T47D (cell line): ENCODE measurements at places on chromosomes 7 and 10.

DNA sequence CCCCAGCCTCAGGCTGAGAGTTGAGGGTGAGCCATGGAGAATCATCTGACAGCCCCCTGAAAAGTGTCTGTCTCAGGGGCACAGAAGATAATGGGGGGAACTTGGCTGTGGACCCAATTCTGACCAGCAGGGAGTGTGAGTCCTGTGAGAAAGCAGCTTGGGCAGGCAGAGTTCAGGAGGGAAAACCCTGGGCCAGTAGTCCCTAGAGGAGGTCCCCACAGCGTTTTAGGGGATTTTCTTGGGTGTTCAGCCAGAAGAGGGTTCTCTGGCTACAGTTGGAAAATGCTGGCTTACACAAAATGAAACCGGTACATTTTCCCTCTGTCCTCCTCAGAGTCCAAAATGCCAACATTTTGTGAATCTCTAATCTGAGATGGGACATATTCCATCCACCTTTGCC, 35.8 kb upstream of the TRIM8 start:
- no peak for DNase-seq

- peak; percentile 35 for DNase-seq
Observed at GRCh38 chr7:70434376-70434775, 697.6 kb upstream of the GALNT17 start.

- DNase-seq = no peak
Observed at GRCh38 chr10:58830697-58831096, 318.0 kb downstream of the BICC1 start.

DNA sequence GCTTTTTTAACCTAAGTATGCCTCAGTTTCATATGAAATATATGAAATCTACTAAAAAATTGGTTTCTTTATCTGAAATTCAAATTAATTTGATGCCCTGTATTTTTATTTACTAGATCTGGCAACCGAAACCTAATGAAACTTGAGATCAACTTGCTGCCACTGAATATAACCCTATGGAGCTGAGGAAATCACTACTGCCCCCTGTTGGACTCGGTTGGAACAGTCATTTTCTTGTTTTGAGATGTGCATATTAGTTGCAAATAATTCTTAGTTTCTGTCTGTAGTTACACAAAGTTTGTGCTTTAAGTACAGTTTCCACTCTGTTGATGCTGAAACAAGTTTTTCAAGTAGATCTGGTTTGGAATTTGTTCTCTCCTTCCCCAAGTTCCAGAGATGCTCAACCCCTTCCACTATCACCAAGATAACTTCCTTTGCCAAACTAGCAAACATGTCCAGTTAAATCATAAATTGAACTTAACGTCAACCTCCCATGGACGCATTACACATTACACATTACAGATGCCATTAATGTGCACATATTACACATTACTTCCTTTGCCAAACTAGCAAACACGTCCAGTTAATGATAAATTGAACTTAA, 22.2 kb upstream of the EXOC4 start:
- peak; percentile 58 for DNase-seq

DNA sequence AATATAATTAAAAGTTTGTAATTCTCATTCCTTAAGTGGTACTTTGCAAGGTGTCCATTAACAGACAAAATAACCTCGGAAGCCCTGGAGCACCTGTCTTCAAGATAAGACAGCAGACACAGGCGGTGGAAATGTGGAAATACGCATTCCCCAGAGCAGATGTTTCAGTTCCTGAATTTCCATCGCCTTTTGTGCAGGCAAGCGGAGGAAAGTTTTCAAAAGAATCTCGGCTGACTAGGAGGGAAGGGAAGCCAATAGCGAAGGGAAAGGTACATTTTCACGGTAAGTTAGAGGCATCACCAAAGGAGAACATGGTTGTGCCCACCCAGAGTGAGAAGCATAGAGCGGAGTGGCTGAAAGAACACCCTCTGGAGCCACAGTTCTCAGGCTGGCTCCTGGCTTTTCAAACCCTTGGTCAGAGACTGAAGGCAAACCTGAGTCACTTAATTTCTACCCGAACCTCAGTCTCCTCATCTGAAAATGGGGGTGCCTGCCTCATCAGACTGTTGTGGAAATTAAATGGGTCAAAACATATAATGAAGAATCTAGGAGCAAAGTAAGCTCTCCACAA, 13.6 kb downstream of the CPA1 start:
- no peak for DNase-seq

- DNase-seq = no peak
Observed at GRCh38 chr7:96479015-96479645, 157.2 kb upstream of the SLC25A13 start.

- no peak for DNase-seq
Observed at GRCh38 chr10:124370426-124370825, 48.3 kb downstream of the OAT start.

GRCh38 chr10:31186225-31187000, 132.6 kb upstream of the ZEB1 start:
- DNase-seq = no peak

DNA sequence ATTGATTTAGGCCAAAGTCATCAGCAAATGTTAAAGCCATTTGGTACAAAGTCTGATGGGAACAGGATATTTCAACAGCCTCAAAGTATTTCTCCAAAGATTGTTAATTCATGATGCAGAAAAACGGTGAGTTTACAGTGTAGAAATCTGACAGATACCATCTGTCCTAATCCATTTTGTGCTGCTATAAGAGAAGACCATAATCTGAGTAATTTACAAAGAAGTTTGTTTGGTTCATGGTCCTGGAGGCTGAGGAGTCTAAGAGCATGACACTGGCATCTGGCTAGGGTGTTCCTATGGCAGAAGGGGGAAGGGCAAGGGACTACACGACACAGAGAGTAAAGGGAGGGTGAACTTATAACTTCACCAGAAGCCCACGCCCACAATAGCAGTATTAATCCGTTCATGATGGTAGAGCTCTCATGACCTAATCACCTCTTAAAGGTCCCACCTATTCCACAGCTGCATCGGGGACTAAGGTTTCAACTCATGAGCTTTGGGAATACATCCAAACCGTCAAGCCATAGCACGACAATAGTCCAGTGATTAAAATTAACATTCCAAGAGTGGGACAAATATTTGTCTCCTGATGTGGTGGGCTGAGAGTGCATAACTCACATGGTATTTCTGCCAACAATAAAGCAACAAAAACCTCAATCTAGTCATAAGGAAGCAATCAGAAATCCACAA, 298.6 kb upstream of the AKR1E2 start:
- DNase-seq = no peak
